Activated CD4-positive, alpha-beta T cell treated with anti-CD3 and anti-CD28 coated beads, Interleukin-2, amount 10 ng/mL, durations not matched to agents 24 days and 14 days (primary cell): ENCODE measurements at places on chromosomes 16 and 17. TPM values are rescaled to one million over a fixed set of nuclear protein-coding genes. Genes with fewer than 3 reads are reported as not detected.

DNA sequence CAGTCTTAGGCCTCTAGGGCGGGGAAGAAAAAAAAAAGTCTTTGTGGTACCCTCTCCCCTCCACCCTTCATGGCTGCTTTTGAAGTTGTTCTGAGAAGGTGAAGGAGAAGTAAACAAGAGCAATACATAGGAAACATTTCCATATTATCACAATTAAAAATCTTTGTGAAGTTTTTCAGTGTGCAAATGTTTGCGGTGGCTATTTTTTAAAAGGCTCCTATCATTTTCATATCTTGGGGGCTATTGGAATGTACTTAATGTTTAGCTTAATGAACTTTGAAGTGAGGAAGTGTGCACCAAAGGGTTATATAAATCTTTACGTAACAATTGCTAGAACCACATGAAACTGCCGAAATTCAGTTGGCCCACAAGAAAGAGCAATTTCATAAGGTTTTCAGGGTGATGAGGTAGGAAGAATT, 7.6 kb downstream of the NOL11 start:
- peak overlapping the region; percentile 53 for H3K4me3 ChIP-seq
- H3K27ac ChIP-seq = peak overlapping the region; percentile 78
- H3K36me3 ChIP-seq = peaks cover 74% of the 10 kb centered on the region
- H3K27me3 ChIP-seq = no peaks in the 10 kb centered on the region
- H3K4me1 ChIP-seq = peaks cover 24% of the 10 kb centered on the region

Gene ARHGDIG
- not detected in 2 replicates for total RNA-seq

GRCh38 chr16:50530277-50531236, 17.6 kb upstream of the NKD1 start:
- no peak for DNase-seq
- H3K4me1 ChIP-seq = no peaks in the 10 kb centered on the region
- H3K27ac ChIP-seq = no peak overlapping the region
- H3K27me3 ChIP-seq = peaks cover 11% of the 10 kb centered on the region

DNA sequence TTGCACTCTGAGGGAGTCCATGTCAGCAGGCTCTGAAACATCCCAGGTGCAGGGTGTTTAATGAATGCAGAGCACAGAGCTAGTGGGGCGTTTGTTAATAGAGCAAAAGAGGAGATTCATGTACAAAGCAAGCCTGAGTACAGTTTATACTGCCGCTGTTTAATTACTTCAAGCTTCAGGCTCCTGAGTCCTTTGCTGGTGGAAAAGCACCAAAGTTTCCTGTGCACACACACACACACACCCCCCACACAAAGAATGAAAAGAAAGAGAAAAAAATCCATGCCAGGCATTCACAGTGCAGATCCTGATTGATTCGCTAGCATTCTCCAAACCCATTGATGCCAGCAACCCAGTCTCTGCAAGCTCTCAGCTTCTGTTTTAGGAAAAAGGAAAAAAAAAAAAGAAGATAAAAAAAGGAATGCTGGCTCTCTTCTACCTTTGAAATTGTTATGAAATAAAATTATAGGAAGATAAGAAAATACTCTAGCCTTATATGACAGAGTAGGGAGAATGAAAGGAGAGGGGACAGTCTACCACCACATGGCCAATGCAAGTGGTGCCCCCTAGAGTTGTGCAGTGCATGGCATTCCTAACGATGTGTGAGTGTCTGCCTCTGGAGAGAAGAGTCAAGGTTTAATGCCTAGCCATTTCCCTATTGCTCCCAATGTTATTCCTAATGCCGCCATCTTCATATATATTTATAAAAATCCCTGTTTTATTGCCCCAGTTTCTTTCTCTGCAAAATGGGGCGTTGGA, 216.5 kb downstream of the TMEM114 start:
- no peaks in the 10 kb centered on the region for H3K36me3 ChIP-seq
- H3K27ac ChIP-seq = no peak overlapping the region
- no peaks in the 10 kb centered on the region for H3K27me3 ChIP-seq

Gene HYDIN
- not detected in 2 replicates for total RNA-seq

DNA sequence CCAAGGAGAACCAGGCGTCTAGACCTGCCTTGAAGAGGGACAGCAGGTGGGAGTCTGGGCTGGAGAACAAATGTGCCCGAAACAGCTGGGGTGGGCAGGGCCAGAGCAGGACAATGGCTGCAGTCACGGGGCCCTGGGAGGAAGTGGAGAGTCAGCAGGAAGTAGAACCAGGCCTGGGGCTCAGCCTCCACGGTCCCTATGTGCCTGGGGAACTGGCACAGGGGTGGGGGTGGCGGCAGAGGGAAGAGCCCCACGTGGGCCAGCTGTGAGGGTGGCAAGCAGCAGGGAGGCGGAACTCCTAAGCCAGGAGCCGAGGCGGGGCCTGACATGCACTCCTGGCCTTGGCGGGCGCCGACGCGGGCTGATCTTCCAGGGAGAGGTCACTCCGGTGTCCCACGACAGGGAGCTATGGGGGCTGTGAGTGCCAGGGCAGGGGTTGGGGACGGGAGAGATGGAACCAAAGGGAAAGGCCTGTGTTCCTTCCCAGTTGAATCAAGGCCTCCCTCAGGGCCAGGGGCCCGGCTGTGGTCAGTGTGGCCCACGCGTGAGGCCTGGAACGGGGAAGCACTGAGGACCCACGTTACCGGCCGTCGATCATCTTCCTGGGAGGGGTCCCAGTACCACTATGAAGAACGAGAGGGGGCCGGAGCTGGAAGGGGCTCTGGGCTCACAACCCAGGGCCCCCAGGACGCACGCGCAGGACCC, 42.7 kb downstream of the TIMM22 start:
- DNase-seq = no peak
- H3K4me3 ChIP-seq = no peak overlapping the region
- no peak overlapping the region for H3K27ac ChIP-seq
- no peaks in the 10 kb centered on the region for H3K27me3 ChIP-seq

GRCh38 chr16:66574081-66574480, 5.2 kb upstream of the CMTM2 start:
- DNase-seq = no peak
- peaks cover 13% of the 10 kb centered on the region for H3K4me1 ChIP-seq
- H3K4me3 ChIP-seq = no peak overlapping the region
- peaks cover 31% of the 10 kb centered on the region for H3K36me3 ChIP-seq
- H3K27ac ChIP-seq = no peak overlapping the region
- H3K27me3 ChIP-seq = peaks cover 18% of the 10 kb centered on the region

Gene SHCBP1
- total RNA-seq = 43.9 and 47.6 TPM in 2 replicates

DNA sequence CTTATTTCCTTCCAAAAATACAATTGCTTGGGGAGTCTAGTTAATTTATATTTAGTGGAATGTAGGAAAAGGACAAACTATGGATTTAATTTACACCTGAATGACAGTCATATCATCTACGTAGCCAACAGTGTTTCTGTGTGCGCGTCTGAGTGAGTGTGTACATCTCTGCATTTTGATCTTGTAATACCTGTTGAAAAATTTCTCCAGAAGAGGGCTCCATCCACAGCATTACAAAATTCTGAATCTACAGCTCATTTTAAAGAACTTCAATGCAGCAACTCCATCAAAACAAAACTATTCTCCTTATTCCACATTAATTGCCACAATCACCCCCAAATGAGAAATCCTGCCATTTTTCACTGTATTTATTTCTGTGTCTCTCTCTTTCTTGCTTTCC, 3.9 kb downstream of the CDH13 start:
- peaks cover 8% of the 10 kb centered on the region for H3K4me1 ChIP-seq
- H3K4me3 ChIP-seq = no peak overlapping the region
- H3K27ac ChIP-seq = no peak overlapping the region

DNA sequence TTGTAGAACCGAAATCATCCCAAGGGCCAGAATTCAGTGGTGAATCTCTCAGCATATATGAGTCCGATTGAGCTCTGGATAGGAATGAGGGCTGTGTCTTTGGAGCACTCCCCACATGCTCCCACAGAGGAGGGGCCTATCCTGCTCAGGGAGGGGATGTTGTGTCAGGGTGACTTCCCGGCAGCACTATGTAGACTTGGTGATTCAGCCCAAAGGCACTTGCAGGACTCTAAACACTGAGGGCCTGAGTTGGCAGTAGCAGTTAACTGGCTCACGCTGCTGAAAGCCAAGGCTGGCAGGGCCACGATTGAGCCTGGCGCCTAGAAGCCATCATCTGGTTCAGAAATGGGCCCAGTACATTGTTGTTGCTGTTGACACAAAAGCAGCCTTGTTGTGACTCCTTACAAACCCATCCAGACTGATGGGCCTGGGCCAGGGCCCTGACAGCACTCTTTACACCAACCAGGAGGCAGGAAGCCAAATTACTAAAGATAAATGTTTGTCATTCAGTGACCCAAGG, 31.9 kb downstream of the NMT1 start:
- H3K4me3 ChIP-seq = no peak overlapping the region
- no peaks in the 10 kb centered on the region for H3K27me3 ChIP-seq
- H3K4me1 ChIP-seq = no peaks in the 10 kb centered on the region
- H3K27ac ChIP-seq = no peak overlapping the region

Gene SLC38A8
- not detected in 2 replicates for total RNA-seq

Gene OR1E1
- total RNA-seq = not detected in 2 replicates

DNA sequence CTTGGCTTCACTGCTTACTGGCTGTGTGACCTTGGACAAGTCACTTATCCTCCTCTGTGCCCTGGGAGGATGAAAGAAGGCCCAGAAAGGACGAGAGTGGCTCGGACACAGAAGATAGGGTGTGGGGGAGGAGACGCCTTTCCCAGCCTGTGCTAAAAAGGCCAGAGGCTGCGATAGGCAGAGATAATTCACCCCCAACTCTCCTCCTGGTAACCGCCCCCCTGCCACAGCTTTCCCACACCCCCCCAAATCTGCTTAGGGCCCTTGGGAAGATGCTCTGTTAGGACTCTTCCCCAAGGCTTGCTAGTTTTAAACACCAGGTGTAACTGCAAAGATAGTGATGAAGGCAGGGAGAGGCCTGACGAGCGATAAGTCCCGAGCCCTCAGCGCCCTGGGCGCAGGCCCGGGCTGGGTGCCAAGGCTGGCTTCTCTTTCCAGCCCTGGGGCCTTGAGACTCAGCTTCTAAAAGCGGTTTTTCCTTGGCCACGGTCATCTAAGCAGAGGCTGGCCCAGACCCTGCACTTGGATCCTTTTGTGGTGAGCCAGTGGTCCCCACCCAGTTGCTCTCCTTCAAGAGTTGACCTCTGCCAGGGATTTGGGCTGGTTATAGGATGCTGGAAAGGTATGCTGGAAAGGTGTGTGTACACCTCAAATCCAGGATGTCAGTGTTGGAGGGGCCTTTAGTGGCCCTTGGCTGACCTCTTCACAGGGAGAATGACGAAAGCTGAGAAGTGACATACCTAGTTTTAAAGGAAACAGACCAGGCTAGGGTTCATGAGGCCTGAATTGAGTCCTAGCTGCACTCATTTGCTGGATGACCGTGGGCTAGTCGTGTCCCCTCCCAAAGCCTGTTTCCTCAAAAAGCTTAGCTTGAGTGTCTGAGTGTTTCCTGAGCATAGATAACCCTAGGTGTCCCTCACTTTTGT, 3.4 kb upstream of the PPP1R9B start:
- peaks cover 4% of the 10 kb centered on the region for H3K36me3 ChIP-seq
- H3K27ac ChIP-seq = peak overlapping the region; percentile 45
- DNase-seq = no peak
- H3K27me3 ChIP-seq = no peaks in the 10 kb centered on the region

Gene ADAM11
- 0.12 TPM in 2 replicates for total RNA-seq
